A172 (cell line): ENCODE measurements at places on chromosomes 7 and 10. TPM values are rescaled to one million over a fixed set of nuclear protein-coding genes. Genes with fewer than 3 reads are reported as not detected.

Gene SPDYE9
- total RNA-seq: not detected in 2 replicates

DNA sequence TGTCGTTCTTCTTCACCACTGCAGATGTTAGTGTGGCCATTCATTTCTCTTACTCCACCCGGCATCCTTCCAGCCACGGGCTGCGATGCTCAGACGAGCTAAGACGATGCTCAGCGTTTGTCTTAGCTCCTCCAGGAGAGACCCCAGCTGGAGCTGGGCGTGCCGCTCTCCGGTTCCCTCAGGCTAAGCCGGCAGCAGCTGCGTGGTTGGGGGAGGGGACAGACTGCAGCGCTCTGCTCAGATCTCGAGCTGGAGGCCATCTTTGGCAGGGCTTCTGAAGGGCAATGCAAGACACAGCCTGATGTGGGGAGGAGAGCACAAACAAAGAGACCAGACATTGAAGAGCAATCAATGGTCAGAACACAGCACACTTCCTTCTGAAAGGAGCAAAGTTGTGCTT is 4.8 kb downstream of the INA start:
- DNase-seq: no peak

GRCh38 chr10:52672880-52673279 is 99.7 kb downstream of the MBL2 start:
- DNase-seq: no peak

DNA sequence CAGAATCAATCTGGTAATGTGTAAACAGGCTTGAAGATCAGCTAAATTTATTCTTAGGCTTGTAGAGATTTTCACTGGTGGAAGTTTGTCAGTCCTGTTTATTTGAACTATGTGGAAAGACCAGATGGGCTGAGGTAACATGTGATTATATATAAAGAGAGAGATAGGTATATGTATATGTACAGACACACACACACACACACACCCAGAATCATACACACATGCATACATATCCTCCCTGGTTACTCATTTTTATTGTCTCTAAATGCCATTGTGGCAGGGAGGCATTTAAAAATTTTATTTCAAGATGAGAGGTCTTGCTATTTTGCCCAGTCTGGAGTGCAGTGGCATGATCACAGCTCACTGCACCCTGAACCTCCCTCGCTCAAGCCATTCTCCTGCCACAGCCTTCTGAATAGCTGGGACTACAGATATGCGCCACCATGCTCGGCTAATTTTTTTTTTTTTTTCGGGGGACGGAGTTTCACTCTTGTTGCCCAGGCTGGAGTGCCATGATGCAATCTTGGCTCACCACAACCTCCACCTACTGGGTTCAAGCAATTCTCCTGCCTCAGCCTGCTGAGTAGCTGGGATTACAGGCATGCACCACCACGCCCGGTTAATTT is 78.1 kb upstream of the CYTH3 start:
- no peak for DNase-seq
